ENCODE measurements at places on chromosomes 7 and 10. TPM values are rescaled to one million over a fixed set of nuclear protein-coding genes. Genes with fewer than 3 reads are reported as not detected.
A peak's percentile ranks its signal among the peaks of the same experiment; 100 is the strongest.

- no peak for DNase-seq
These were observed 33.5 kb upstream of the SLC26A3 start for GRCh38 chr7:107836237-107837144.

- peak; percentile 25 for DNase-seq
These were observed 290.1 kb upstream of the COBL start for GRCh38 chr7:51606601-51607154.

GRCh38 chr7:108094933-108095710 is 35.0 kb downstream of the LAMB4 start:
- DNase-seq, result peak; percentile 79

DNA sequence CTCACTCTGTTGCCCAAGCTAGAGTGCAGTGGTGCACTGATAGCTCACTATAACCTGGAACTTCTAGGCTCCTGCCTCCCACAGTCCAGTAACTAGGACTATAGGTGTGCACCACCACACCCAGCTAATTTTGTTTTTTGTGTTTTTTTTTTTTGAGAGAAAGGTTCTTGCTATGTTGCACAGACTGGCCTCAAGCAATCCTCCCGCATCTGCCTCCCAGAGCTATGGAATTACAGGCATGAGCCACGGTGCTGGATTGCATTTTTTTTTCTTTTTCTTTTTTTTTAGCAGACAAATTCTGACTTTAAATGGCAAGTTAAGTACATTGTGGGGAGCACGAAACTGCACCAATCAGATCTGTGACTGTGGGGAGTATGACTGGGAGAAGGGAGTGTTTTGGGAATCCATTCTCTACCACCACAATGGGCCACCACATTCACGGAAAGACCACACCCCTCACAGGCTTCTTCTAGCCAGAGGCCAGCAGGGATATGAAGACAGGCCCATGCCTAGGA is 58.1 kb upstream of the MSMB start:
- DNase-seq, result no peak

DNA sequence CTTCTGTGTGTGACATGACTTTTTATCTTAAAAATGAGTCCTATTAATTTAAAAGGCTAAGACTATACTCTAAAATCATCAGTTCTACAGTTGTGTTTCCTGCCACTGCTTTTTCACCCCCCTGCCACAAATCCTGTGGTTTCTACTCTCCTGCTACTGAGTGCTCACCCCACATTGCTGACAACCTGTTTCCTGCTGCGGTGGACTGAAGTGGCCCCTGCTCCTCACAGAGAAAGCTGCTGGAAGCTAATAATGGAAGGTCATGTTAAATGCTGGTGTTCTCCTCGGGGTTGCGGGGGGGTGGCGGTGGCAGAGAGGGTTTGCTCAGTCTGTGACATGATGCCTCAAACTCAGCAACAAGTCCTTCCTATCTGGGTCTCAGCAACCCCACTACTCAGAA is 113.2 kb upstream of the INHBA start:
- no peak for DNase-seq

DNA sequence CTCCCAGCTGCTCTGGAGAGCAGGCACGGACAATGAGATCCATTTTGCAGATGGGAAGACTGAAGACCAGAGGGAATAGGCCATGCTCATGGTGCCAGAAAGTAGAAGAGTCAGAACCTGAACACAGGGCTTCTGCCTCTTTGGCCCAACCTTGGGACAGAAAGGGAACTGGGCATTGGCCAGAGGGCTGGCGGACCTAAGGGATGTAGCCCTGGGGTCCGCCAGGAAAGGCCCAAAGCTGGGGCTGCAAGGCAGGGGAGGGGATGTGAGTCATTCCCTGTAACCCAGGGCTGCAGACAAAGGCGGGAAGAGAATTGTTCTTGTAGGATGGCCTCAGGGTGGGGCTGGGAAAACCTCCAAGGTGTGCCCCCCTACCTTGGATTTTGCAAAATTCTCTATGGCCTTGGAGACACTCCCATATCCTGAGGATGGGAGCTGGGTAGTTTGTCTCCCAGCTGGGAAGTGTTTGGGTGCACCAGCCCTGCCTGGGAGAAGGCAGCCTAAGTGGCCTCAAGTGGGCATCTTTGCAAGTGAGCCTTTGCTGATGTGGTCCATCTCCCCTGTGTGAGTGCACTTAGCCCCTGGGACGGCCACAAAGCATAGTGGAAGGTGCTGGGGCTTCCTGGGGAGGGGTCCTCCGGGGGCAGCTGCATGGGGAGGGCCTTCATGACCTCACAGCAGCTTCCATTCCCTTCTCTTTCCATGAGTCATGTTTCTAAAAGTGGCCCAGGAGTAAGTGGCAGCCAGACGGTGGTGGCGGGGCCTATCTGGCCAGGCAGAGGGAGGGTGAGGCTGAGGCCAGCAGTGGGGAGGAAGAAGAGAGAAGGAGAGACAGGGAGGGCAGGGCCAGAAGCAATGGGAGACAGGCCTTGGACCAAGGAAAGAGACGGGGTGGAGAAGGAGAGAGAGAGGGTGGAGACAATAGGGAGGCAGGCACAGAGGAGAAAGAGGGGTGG is 9.2 kb downstream of the AQP1 start:
- DNase-seq, result no peak

GRCh38 chr10:77544617-77545016 is 93.0 kb downstream of the KCNMA1 start:
- DNase-seq, result no peak

DNA sequence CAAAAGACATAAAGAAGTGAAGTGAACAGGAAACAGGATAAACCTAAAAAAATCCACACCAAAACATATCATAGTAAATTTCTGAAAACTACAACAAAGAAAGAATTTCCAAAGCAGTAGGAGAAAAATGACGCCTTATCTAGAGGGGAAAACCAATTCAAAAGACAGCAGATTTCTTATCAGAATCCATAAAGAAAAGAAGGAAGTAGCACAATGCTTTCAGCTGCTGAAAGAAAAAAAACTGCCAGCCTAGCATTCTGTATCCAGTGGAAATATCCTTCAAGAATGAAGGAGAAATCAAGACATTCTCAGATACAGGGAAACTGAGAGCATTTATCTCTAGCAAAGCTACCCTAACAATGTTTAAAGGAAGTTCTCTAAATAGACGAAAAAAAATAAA is 37.8 kb downstream of the PDLIM1 start:
- DNase-seq, result no peak

- no peak for DNase-seq
These were observed 224.4 kb upstream of the NFE2L3 start for GRCh38 chr7:25927626-25927978.

DNA sequence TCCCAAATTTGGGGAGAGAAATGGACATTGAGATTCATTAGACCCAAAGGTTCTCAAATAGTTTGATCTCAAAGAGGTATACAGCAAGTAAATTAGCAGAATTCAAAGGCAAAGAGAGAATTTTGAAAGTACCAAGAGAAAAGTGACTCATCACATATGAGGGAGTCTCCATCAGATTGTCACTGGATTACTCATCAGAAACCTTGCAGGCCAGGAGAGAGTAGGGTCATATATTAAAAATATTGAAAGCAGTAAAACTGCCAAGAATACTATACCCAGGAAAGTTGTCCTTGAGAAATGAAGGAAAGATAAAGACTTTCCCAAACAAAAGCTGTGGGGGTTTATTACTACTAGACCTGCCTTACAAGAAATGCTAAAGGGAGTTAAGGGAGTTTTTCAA is 140.6 kb downstream of the TMEM168 start:
- DNase-seq, result no peak

SRGN gene
- 8.5 TPM for total RNA-seq

HECW1 gene
- 0.77 TPM for total RNA-seq

FAM221A gene
- 8.4 TPM for total RNA-seq

HPSE2 gene
- not detected for total RNA-seq

TBL2 gene
- total RNA-seq, result 60.1 TPM

AMPH gene
- not detected for total RNA-seq

TAC1 gene
- 0.13 TPM for total RNA-seq

All from Panc1 (cell line).